ENCODE measurements at places on chromosomes 6 and 20.

GRCh38 chr6:73532293-73532692 is 11.5 kb upstream of the EEF1A1 start:
- DNase-seq, result no peak

GRCh38 chr20:51667002-51667408 is 101.2 kb downstream of the ATP9A start:
- no peak for DNase-seq

DNA sequence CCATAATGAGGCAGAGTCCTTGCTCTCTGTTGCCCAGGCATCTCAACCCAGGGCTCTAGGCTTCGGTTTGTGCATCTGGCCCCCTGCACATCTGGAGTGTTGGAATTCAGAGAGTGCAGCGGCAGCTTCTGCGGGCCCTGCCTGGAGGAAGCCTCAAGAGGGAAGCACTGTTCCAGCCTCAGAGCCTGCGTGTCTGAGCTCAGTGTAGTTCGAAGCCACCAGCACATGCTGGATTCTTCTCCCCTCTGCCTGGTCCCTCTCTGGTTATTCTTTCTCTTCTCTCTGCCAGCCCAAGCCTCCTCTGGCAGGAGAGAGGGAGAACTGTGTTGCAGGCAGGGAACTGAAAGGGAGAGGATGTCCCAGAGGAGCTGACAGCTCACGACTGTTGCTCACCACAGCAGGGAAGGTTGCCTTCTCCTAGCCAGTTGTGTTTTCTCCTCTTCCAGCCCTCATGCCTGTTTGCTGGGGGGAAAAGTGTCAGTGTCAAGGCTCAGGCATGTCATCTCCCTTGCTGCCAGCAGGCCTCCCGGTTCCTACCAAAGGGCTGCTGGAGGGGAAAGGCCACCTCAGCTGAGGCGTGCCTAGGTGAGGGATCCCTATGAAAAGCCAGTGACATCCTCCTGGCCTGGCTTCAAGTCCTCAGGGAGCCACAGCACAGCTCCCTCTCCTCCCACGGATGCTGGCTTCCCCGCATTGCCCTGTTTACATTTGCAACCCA is 126.0 kb upstream of the LRFN2 start:
- DNase-seq, result no peak

DNA sequence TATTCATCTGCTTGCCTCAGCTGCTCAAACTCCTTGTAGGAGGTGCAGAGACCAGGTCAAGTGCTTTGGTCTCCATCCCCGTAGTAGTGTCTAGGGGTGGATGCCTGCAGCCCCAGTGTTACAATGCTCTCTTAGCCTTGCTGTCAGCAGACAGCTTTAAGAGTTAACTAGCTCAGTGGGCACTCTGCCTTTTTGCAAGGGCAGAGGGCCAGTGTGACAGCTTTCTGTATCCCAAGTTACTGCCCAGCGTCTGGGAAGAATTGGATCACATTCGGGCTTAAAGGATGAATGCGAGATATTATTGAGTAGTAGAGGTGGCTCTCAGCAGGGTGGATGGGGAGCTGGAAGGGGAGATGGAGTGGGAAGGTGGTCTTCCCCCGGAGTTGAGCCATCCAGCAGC is 339.9 kb upstream of the RNF217 start:
- DNase-seq, result no peak

DNA sequence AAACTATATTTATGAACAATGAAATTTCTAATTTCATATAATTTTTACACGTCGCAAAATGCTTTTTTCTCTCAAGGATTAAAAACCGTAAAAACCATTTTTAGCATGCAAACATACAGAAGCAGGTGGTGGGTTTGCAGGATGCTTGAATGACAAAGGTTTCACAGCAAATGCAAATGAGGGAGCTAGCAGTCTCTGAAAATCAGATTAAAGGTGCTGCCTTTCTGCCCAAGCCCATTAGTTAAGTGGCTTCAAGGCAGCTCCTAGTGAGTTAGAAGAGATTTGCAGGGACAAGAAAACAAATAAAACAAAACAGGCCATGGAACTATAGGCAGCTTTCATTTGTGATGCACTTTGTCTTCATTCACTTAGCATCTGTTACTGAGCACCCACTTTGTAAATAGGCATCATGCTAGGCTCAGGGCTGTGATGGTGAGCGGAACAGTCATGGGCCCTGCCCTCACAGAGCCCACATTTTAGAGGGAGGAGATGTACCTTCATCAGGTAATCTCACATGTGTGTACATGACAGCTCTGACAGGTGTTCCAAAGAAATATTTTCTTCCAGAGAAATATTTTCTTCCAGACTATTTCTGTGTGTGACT is 29.5 kb downstream of the NAPB start:
- DNase-seq, result no peak

DNA sequence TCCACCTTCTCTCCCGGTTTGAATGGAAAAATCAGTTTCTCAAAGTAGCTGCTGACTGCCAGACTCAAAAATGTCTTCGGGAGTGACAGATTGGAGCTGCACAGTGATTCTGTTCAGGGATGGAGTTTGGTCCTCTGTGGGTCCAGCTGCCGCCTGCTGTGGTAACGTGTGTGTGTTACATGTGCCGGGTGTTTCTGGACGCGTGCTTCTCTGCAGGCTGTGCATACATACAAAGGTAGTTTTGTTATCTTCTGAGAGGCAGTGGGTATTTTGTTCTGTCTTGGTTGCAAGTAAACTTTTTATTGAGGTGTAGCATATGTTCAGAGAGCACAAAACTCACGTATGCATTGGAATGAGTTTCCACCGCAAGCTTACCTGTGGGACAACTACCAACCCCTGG is 41.3 kb upstream of the NAA20 start:
- DNase-seq, result peak; percentile 36

Data from fibroblast of mammary gland (primary cell).